Activated CD4-positive, CD25-positive, alpha-beta regulatory T cell treated with anti-CD3 and anti-CD28 coated beads, Interleukin-2, amount 50 U/mL, for 72 hours (primary cell): ENCODE measurements at places on chromosomes 2 and 18.

GRCh38 chr2:96498021-96498431 is 7.1 kb downstream of the NEURL3 start:
- DNase-seq, result no peak

GRCh38 chr18:2494921-2495320 is 76.4 kb downstream of the METTL4 start:
- DNase-seq, result no peak

DNA sequence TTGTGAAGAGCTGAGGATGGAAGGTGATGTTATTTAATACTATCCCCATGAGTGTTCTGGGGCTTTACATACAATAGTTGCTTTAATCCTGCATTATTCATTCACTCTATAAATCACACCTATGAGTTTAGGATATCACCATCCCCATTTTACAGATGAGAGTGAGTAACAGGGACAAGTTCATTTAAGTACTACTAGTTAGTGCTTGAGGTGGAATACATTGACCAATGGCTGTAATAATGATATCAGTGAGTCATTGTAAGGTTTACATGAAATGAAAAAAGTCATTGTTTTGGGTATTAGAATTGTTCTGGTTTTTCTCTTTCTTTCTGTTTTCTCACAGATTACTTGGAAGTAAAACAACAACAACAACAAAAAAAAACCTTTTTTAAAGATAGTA is 42.5 kb downstream of the TANC1 start:
- no peak for DNase-seq

- no peak for DNase-seq
These were observed 52.3 kb downstream of the RAB27B start for GRCh38 chr18:54880395-54881105.

DNA sequence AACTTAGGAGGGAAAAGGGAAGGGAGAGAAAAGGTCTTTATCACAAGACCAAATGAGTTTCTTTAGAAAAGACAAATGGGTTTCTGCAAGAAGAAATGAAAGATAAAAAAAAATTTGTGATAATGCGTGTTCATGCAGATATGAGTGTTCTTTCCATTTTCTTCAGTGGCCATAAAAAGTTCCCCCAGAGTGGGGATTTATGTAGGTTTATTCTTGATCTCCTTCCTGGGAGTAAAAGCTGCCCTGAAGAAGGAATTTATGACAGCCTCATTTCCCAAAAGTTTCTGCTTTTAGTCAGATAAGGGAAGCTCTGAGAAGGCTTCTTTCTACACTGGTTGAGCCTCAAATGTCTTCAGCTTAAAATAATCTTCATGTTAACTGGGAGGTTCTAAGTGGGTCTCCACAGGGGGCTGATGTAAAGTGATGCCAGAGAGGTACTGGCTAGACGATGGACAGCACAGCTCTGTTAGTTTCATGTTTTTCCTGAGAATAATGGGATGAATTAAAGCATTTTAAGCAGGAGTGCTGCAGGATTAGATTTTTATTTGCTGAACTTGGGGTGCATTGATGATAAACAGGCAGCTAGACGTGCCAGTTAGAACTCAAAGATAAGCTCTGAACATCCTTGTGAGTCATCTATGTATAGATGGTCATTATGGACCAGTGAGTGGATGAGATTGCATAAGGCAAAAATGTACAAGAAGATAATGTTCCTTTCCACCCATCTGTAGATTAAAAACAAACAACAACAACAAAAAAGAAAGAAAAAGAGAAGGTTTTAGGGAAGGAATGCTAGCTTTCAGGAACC is 99.4 kb upstream of the MSH2 start:
- DNase-seq, result no peak

DNA sequence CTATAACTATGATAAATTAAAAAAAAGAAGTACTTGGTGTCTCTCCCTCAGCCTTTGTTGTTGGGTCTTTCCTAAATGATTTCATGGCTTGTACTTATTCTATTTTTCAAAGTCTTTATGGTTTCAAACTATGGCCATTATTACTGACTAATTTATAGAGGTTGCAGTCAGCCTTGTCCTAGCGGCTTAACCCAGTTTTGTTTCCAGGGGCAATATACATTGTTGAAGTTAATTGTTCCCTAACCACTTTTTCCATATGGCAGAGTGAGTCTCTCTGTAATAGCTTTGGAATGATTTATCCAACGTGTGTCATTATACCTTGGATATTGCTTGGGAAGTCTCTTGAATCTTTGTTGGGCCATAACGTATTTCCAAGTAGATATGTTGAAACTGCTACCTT is 408.8 kb downstream of the HRH4 start:
- no peak for DNase-seq

GRCh38 chr2:157036726-157037125 is 220.8 kb upstream of the GALNT5 start:
- no peak for DNase-seq

GRCh38 chr2:28233164-28233676 is 159.4 kb upstream of the FOSL2 start:
- no peak for DNase-seq

DNA sequence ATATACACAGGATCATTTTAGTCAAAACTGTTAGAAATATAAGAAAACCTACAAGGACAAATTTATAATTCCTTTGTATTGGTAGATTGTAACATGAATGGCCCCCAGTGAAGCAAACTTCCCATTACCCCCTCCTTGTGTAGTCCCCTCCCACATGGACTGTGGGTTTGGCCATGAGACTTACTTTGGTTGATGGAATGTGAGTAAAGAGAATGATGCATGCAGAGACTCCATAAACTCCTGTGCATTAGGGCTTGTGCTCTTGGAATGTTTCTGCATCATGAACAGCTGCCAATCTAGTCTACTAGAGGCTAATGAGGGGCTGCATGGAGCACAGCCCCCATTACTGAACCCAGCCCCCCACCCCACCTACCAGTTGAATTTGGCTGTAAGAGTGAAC is 8.3 kb upstream of the TGFA start:
- no peak for DNase-seq

- DNase-seq, result no peak
These were observed 3.5 kb upstream of the NAGK start for GRCh38 chr2:71064754-71065621.

DNA sequence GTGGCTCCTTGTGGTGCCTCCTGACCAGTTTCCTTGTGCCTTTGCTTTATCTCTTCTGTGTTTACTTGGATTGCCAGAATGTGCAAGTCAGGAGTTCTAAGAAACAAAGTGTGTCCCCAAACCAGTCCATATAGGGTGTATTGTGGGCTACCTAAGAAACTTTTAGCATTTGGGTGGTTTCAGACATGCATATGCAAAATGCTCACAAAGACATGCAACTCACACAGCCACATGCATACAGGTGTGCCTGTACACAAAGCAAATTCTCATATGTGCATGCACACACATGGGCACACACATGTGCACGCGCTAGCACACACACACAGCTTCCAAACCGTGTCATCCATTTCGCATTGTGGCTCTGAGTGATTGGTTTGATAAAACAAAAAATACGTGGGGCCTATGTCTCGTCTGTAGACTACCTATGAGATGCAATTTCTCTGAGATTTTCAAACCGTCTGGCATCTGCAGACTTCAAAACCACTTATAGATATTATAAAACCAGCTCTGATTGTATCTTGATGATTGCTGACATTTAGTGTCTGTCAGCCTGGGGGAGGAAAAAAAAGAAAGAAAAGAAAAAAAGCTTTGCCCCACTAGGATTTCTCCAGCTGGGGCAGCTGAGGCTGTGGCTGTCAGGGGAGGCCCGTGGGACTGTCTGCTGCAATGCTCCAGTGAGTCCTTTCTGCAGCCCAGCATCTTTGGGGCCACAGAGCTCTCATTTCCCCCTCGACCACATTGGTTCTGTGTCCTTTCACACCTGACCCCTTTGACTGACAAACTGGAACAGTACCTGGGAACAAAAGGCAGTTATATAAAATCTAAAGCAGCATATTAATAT is 556.1 kb downstream of the CMPK2 start:
- DNase-seq, result no peak

DNA sequence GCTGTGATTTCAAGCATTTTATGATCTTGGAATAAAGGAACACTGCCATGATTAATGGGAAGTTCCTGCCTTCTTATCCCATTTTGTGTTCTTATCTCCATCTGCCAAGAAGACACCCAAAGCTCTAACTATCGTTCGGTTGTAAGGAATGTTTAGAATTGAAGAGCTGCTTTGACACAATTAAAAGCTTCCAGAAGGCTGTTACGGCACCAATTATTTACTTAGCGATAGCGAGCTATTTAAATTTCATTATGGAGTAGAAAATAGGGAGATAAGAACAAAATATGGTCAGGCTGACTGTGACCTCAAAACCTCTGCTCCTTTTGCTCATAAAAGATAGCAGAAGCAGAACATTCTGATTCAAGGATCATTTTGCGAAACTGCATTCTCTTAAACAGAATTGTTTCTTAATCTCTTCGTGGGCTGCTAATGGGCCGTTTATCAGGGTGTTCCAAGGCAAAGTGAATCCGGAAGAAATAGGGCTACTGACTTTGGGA is 101.6 kb downstream of the SLC4A3 start:
- DNase-seq, result no peak

DNA sequence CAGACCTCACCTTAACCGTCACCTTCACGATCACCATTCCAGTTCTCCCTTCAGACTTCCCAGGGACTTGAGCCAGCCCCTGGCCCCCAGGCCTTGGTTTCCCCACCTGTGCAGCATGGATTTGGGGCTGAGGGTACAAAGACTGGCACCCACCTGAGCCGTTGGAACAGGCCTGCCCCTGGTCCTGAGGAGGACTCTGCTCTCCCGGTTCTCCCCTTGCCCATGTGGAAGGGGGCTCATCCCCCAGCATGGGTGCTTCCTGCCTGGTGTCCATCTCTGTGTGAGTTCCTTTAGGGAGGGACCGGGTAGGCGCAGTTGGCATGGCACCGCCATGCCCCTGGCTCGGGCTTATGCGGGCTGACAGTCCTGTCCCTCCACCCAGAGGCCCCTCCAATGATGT is 10.9 kb upstream of the GPR35 start:
- peak; percentile 21 for DNase-seq

DNA sequence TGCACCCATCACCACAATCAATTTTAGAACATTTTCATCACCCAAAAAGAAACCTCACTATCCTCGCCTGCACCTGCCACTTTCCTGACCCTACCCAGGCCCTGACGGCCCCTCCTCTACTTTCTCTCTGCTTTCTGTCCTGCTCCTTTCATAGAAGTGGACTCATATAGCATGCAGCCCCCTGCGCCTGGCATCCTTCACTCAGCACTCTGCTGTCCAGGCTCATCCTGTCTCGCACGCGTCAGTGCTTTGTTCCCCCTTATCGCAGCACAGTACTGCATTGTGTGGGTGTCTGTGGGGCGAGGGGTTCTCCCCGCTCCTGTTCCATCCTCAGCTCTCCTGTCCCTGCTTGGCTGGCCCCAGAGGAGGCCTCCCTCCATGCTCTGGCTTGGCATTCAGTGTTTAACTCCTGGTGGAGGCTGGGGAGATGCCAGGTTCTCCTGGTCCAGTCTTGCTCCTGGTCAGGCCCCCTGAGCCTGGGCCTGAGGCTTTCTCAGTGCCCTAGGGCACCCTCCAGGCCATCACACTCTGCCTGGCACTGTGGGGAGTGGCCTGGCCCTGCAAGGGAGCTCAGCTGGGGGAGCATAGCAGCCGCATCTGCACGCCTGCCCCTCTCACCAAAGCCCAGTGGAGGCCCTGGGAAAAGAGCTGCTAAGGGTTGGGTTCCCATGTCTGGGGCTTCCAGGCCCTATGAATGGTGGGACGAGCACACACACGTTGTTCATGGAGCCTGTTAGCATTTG is 6.6 kb upstream of the TUBB6 start:
- DNase-seq, result no peak

GRCh38 chr2:32425719-32426141 is 68.9 kb downstream of the BIRC6 start:
- no peak for DNase-seq

DNA sequence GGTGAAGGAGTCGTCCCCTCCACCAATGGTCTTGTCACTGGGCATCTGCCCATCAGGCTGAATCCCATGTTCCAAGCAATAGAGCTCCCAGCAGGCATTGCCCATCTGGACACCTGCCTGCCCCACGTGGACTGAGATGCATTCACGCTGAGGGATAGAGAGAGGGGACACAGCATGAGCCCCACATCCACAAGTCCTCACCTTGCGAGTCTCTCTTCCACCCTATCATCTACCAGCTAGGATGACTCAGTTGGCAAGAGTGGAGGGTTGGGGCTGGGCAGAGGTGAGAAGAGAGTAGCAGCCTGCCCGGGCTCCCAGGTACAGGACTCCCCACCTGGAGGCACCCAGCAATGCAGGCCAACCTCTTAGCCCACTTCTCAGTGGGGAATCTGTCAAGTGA is 959 bp upstream of the TUBA4B start:
- no peak for DNase-seq

GRCh38 chr2:75276093-75277029 is 77.0 kb upstream of the TACR1 start:
- no peak for DNase-seq

GRCh38 chr2:189083106-189083505 is 96.5 kb downstream of the COL5A2 start:
- DNase-seq, result no peak

DNA sequence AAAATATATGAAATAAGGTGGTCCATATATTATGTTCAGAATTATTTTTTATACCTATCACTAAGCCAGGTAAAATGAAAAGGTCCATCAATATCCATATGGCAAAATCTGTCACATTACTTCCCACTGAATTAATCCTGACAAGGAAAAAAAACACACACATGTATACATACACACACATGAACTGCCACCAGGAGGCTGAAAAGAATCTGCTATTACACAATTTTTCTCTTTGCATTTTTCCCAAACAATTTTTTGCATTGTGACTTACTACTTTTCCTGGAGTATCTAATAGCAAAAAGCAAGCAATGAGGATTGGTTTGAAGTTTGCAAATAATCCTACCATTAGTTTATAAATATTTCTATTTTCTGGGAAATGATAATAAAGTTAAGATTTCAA is 128.2 kb upstream of the CD226 start:
- DNase-seq, result no peak
